ENCODE measurements at places on chromosomes 6 and 20.

DNA sequence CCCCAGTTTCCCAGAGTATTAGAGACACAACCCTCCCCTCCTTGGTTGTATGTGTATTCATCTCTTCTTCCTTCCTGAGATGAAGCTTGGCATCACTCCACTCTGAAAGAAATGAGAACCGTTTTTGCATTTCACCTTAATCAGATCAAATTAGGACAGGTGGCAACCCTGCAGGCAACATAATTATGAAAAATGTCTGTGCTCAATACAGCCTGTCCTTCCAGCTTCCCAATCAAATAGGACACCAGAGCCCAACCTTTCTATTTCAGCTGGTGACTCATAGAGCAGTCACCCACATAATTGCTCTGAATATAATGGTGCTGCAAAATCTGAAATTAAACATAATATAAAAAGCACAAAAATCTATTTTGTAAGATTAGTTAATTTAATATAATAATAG is 310.2 kb upstream of the AGPAT4 start:
- DNase-seq, result no peak

DNA sequence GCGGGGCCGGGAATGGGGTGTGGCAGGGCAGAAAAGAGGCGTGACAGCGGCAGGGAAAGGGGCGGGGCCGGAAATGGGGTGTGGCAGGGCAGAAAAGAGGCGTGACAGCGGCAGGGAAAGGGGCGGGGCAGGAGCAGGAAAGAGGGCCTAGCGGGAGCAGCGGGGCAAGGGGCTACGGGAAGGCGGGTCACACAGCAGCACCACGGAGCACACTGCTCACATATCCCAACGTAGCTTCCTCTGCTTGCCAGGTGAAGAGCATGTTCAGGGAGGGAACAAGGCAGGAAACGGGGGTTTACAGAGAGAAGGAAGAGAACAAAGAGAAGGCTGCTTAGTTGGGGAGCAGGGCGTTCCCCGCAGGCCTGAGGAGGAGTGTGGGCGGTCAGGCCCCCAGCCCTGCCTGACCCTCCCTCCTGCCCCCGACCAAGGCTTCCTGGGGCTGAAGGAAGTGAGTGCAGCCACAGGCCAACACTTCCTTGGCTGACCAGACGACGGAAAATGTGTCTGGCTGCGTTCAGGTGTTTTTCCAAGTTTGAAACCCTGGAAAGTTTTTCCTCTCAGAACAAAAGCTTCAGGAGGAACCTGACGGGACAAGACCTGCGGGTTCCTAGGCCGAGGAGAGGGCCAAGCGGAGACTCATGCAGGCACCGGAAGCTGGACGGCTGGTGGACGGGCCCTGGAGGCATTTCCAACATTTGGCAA is 13.8 kb downstream of the UCKL1 start:
- DNase-seq, result no peak

GRCh38 chr6:25485821-25486534 is 166.0 kb upstream of the SCGN start:
- DNase-seq, result peak; percentile 4

DNA sequence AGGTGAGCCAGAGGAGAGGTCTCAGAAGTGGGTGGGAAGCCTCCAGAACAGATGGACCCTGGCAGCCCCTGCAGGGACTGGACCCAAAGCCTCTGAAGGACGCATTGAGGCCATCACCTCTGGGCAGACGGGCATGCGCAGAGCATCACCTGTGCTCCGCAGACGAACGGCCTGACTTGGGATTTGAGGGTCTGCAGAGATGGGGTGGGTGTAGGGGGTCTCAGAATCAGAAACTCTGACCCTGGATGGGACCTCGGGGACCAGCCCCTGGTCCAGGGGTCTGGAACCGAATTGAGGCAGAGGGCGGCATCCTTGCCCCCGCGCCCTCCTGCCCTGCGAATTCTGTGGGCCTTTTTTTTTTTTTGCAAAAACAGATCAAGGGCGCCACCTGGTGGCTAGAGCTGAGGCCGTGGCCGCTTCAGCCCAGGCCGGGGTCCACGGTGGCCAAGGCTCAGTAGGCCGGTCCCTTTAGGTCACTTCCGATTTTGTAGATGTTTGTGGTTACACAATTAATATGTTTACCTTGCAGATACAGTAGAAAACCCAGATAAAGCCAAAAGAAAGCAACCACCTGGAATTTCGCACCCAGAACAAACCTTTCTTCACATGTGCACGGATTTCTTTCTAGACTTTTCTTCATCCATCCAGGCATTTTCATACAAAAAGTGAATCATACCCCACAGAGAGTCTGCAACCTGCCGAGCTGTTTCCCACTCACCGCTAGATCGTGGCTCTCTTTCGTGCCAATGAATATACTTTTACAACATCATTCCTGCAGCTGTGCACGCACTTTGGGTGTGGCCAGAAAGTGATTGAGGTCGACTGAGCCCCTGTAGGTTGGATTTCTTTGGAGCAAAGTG is 25.9 kb downstream of the ZBP1 start:
- DNase-seq, result no peak

- DNase-seq, result peak; percentile 76
Measured at GRCh38 chr20:32626859-32627636, 41.9 kb upstream of the NOL4L start.

DNA sequence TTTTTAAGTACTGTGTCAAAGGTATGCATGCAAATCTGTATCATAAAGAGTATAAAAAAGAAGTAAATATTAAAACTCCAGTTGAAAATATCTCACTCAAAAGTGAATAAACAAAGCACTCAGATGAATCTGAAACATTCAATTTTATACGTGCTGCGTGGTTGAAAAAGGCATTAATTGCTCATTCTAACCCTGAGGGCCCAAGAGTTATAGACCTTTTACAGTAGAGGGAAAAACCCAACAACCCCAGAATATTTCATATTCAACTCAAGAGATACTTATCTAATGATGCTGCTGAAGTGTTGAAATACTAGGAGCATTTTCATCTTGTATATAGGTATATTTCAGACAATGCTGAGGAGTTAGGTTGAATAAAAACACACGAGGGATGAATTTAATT is 862.8 kb upstream of the CITED2 start:
- no peak for DNase-seq

- DNase-seq, result no peak
Measured at GRCh38 chr20:35359335-35359950, 52.3 kb downstream of the UQCC1 start.

DNA sequence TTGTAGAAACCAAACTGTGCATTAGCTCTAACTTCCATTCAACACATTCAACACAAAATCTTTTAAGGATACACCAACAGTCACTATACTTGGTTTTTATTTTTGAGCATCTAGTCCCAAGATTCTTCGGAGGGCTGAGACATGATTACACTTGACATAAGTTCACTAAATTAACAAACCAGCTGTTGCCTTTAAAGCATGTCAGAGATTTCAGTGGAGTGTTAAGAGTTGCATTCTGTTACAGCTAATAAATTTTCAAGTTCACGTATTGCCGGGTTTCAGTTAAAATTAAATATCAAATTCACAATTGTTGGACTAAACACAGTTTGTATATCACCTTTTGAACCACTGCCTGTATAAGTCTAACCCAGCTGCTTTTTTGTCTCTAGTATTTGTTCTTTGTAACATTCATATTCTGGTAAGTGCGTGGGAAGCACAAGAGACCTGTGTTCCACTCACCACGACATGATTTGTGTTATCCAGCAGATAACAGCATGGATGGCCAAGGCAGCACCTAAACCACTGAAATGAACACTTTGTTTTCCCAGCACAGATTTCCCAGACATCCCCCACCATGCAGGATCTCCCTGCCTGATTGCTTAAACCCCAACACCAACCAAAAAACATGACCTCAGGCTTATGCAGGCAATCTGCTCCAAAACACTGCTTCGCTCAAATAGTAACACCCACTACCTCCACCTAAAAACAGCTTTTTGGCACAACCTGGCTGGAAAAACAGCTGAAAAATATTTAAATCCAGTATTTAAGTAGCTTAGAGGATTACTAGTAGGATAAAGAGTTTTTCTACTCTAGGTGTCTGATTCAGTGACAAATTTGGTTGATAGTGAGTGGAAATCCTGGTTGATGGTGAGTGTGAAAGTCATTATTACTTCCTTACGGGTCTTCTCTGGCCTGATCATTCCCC is 286.5 kb upstream of the NT5E start:
- no peak for DNase-seq

- no peak for DNase-seq
Measured at GRCh38 chr6:7919871-7920270, 9.3 kb upstream of the TXNDC5 start.

- no peak for DNase-seq
Measured at GRCh38 chr6:35485402-35485877, 11.4 kb downstream of the TEAD3 start.

- no peak for DNase-seq
Measured at GRCh38 chr6:38871741-38872568, 156.8 kb downstream of the DNAH8 start.

DNA sequence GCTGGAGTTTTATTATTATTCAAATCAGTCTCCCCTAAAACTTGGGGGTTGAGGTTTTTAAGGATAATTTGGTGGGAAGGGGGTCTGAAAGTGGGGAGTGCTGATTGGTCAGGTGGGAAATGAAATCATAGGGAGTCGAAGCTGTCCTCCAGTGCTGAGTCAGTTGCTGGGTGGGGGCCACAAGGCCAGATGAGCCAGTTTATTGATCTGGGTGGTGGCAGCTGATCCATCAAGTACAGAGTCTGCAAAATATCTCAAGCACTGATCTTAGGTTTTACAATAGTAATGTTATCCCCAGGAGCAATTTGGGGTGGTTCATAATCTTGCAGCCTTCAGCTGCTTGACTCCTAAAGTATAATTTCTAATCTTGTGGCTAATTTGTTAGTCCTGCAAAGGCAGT is 146.0 kb upstream of the SPACA1 start:
- DNase-seq, result no peak

DNA sequence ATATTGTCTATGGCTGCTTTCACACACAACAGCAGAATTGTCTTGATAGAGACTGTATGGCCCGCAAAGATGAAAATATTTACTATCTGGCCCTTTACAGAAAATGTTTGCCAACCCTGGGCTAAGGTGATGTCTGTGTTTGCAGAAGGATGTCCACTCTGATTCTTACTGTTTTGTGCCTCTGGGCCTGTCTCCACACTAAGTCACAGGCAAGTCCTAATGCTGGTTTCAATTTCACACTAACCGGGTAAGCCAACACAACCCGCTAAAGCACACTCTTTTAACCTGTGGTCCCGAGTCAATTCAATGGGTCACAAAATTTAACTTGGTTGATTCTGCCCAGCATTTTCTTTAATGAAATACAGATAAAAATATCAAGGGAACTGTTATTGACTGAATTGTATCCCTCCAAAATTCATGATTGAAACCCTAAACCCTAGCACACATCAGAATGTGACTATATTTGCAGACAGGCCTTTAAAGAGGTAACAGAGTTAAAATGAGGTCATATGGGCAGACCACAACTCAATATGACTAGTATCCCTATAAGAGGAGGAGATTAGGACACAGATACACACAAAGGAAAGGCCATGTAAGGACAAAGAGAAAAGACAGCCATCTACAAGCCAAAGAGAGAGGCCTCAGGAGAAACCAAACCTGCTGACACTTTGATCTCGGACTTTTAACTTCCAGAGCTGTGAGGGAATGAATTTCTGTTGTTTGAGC is 78.4 kb downstream of the FYN start:
- no peak for DNase-seq

DNA sequence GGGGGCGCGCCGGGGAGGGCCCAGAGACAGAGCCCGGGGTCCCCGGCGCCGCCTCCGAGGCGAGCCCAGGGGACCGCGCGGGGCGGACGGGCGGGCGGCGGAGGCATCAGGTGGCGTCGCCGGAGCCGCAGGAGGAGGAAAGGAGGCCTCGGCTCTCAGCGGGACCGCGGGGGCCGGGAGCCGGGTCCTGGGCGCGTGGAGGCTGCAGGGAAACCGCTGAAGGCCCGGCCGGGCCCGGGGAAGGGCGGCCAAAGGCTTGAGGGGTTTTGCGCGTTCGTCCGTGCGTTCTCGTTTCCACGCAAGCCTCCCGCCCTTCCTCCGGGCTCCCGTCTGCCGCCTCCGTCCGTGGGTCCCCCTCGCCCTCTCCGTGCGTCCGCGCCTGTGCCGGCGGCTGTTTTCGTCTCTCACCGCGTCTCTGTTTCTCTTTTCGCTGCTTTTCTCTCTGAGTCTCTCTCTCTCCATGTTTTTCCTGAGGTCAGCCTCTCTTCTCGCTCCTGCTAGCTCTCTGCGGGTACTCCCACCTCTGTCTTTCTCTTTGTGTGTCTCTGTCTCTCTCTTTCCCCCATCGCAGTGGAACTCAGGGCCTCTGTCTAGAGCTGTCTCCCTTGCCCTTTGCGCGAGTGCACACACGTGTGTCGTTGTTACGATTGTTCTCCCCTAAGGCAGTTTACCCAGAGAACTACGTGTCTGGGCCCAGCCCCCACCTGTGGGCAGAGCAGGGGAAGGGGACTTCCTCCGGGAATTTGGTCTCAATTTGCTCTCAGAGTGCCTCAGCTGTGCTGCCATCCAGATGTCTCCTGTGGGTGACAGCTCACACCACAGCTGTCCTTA is 2.1 kb downstream of the IRF4 start:
- no peak for DNase-seq

- no peak for DNase-seq
Measured at GRCh38 chr6:74519163-74519562, 686.7 kb downstream of the COL12A1 start.

GRCh38 chr6:135522965-135523692 is 25.6 kb upstream of the AHI1 start:
- no peak for DNase-seq

DNA sequence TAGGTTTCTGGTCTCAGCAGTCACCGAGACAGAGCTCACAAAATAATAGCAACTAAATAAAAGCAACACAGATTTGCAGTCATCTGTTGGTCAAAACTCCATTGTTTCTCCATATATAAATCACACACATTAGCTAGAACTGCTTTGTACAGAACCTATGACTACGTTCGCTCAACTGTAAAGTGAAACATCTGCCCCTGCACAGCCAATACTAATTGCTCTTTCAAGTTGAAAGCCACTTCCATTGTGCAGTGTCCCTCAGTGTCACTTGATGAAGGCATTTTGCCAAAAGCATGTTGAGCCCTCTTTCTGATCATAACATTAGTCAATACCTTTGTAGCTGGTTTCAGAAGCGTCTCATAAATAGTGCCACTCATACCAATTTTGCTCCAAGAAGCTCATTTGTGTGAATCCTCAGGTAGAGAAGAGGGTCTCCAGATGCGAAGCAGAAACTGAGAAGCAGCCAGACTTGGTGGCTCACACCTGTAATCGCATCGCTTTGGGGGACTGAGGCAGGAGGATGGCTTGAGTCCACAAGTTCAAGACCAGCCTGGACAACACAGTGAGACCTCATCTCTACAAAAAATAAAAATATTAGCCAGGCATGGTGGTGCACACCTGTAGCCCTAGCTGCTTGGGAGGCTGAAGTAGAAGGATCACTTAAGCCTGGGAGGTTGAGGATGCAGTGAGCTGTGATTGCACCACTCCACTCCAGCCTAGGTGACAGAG is 68.9 kb downstream of the PERP start:
- DNase-seq, result peak; percentile 0

DNA sequence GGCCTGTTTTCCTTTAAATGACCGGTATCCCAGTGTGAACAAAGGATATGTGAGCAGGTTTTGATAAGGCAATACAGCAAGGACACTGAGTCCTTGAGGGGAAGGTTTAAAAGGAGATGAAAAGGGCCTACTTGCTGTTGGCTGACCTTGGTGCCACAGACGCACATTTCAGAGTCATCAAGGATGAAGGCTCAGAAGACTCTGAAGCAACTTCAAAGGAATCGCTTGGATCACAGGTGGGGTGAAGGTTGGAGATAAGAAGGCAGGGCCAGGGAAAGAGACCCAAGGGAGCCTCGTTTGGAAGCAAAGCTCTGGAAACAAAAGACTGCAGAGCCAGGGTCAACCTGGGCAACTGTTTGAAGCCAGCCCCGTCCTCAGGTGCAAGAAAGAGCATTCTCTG is 30.1 kb upstream of the PNPLA1 start:
- no peak for DNase-seq

All from NCI-H2081 treated with DMSO at 0.1 percent for 48 hours (cell line).